CMK (cell line): ENCODE measurements at places on chromosomes 5 and 9.
A peak's percentile ranks its signal among the peaks of the same experiment; 100 is the strongest.

DNA sequence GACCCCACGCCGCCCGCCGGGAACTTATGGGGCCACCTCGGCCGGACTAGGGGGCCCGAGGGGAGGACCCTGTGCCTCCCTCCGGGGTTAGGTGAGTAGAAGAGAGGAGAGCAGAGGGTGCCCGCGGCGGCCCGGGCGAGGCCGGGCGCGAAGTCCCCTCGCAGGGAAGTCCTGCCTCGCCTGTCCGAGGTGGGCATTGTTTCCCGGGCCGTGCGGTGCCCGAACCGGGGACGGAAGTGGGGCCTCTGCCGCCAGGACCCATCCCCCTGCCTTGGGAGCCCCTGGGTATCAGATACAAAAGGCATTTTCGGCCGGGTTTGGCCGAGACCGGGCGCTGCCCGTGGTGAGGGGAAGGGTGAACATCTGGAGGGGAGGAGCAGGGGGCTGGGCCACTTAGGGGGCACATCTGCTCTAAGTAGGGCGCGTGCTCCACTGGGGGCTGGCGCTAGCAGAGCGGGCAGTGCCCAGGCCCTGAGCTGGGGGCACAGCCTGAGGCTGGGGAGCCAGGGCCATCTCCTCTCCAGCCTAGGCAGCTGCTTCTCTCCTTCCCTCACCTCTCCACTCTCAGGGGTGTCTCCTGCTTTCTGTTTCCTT, 48.2 kb downstream of the DAB2IP start:
- no peak for DNase-seq

- no peak for DNase-seq
These were observed 71.2 kb downstream of the CFAP77 start for GRCh38 chr9:132481053-132481849.

- DNase-seq, result no peak
These were observed 50.1 kb downstream of the TMEM167A start for GRCh38 chr5:83026930-83027687.

DNA sequence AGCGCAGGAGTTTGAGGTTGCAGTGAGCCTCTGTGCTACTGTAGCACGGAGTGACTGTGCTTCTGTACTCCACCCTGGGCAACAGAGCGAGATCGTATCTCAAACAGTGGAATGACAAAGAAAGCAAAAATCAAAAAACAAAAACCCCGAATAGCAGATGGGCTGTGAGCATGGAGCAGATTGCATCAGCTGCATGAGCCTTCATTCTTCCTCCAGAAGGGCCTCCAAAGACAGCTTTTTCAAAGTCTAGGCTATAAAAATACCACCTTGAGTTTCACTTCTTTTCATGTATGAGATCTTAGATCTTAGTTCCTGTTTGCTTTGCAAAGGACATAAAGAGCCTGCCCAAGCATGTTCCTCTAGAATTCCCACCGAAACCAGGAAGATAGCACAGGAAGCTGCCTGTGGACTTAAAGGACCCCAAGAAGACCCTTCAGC, 15.0 kb upstream of the HSPB3 start:
- DNase-seq, result no peak

DNA sequence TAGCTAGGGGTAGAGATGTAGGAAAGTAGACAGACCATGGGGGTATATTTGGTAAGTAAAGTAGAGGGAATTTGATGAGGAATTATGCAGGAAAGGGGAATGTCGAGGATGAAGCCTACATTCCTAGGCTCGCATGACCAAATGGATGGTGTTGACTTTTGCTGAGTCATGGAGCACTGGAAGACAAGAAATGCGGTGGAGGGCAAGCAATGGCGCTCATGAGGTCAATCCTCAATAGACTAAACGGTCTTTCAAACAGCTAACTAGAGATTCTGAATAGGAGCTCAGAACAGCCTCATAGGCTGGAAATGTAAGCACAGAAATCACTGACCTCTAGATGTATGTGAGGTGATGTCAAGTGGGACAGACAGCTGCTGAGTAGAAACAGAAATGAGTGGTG, 50.7 kb upstream of the FST start:
- DNase-seq, result no peak

DNA sequence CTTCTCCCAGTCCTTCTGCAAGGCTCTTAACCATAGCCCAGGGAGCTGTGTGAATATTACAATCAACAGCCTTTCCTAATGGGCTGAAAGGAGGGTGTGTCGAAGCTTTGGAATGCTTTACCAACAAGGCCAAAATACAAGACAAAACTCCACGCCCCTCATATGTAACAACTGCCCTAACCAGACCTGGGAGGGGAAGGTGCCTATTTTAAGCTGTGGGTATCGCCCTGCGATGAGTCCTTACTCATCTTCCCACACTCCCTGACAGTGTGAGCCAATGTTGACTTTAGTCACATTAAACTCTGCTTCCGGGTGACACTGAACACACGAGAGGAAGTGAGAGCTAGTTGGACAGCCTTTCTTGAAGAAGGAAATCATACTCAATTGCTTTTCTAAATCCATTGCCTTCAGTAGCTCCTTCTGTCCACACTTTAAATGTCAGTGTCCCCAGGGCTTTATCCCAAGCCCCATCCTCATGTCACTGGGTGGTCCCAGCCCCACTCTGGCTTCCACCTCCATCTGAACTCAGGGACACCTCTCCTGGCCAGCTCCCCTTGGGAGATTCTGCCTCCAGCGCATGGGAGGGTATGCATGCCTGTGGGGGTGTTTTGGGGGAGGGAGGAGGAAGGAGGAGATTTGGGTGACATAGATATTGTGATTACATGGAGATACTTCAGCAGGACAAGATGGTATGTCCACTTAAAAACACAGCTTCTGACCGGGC, 6.5 kb upstream of the TBC1D9B start:
- no peak for DNase-seq

- DNase-seq, result no peak
These were observed 284.8 kb downstream of the DENND1A start for GRCh38 chr9:123645126-123645525.

DNA sequence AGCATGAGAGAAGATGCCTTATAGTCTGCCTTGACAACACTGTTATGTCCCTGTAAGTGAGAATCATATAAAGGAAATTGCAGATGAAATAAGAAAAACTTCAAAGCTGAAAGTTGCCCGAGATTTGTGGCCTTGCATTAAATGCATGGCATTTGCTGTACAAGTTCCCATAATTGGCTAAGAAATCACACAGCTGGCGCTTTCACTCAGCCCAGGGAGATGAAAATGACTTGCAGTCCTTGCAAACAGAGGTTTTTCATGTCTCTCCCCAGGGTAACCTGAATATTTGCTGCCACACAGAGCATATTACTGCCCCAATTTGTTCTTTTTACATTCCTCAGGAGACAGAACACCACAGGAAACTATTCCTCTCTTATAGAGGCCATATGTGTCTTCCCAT, 174.8 kb downstream of the FAM114A2 start:
- no peak for DNase-seq

DNA sequence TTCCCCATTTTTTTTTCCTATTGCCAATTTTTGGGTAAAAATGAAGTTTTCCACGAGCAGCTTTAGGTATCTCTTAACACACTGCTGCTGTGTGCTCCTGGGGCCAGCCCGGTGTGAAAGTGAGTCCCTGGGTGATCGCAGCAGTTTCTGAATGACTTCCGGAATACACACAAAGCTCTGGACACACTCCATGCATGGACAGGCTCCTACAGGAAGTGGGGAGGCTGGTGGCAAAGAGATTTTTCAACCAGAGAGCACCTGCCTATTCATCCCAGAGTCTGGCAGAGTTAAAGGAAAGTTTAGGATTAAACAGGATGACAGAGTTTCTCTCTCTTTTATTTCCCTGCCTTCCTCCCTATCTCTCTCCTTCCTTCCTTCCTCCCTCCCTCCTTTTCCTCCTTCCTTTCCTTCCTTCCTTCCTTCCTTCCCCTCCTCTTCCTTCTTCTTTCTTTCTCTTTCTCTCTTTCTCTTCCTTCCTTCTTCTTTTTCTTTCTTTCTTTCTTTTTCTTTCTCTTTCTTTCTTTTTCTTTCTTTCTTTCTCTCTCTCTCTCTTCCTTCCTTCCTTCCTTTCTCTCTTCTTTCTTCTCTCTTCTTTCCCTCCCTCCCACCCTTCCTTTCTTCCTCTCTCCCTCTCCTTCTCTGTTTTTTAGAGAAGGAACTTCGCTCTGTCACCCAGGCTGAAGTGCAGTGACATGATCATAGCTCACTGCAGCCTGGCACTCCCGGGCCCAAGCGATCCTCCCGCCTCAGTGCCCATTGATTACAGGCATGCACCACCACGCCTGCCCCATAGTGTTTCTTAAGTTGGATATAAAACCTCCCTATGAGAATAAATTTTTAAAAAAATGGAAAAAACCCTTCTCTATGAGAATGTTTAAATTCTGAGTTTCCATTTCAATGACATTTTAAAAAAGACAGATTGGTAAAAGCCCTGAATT, 38.7 kb upstream of the UBTD2 start:
- no peak for DNase-seq

GRCh38 chr5:145499483-145499882, 335.7 kb downstream of the PRELID2 start:
- DNase-seq, result peak; percentile 14

DNA sequence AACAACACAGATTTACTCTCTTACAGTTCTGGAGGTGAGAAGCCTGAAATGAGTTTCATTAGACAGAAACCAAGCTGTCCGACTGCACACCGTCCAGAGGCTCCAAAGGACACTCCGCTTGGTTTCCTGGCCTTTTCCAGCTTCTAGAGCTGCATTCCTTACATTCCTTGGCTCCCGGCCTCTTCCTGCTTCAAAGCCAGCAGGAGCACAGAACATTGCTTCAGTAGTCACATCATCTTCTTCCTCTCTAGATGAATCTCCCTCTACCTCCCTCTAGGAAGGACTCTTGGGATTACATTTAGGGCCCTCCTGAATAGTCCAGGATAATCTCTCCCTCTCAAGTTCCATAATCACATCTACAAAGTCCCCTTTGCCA, 213.3 kb downstream of the CDK5RAP2 start:
- no peak for DNase-seq
